Stimulated activated CD8-positive, alpha-beta memory T cell treated with anti-CD3 and anti-CD28 coated beads, Interleukin-12 subunit alpha, Interleukin-12 subunit beta, amount 100 ng/mL, for 1 hour (primary cell): ENCODE measurements at places on chromosomes 1 and 21.

DNA sequence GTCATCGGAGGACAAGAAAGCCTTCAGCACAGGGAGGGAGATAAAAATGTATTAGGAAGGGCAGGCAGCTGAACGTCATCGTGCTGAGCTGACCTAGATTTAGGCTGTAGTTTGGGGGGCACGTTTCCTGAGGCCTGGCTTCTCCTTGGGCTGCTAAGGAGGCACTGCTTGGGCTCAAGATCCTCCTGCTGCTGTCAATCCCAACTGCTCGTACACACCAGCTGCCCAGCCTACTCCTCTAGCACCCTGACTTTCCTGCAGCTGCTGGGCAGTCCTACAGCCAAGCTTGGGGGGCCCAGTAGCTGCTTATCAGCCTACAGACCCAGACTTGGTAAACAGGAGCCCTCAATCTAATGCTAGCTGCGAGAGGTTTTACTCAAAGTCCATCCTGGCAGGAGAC lies 6.2 kb downstream of the TMEM35B start:
- DNase-seq, result no peak

- DNase-seq, result no peak
Observed at GRCh38 chr1:186155594-186155993, 219.5 kb downstream of the TPR start.

- no peak for DNase-seq
Observed at GRCh38 chr1:7278045-7278444, 492.8 kb downstream of the CAMTA1 start.

DNA sequence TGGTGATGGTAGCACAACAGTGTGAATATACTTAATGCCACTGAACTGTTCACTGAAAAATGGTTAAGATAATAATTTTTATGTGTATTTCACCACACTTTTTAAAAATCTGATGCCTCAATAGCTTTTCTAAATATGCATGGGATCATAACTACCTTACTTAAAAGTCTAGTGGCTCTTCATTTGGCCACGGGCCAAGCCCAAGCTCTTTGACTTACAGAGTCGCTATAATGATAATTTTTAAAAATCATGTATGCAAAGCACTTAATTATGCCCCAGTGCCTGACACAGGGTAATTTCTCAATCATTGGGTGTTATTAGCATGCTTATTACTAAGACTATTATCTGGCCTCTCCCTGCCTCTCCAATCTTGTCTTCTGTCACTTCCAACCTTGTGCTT lies 7.6 kb upstream of the CNN3 start:
- DNase-seq, result no peak

- no peak for DNase-seq
Observed at GRCh38 chr1:169465281-169465680, 20.5 kb downstream of the SLC19A2 start.

DNA sequence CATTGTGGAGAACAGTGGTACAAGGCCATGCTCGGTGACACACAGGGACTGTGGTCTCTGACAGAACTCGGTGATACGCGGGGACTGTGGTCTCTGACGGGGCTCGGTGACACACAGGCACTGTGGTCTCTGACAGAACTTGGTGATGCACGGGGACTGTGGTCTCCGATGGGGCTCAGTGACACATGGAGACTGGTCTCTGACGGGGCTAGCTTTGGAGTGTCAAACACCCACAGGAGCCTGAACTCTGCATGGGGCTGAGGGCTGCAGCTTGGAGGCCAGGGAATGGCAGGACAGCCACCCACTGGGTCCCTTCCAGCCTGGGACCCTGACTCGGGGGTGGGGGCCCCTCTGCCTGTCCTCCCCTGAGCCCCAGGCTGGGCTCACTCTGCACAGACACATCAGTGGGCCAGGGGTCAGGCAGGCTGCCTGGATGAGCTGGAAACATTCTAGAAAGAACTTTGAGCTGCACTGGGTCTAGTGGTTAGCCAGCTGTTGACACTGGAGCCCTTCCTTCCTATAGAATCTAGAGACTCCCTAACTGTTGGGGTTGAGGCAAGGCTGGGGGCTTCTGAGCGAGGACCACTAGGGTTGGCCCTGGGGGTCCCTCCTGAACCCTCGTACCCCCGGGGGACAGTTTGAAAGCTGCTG lies 49.8 kb downstream of the DISP3 start:
- DNase-seq, result no peak

- DNase-seq, result no peak
Observed at GRCh38 chr1:6456800-6457466, 9.0 kb downstream of the TNFRSF25 start.

DNA sequence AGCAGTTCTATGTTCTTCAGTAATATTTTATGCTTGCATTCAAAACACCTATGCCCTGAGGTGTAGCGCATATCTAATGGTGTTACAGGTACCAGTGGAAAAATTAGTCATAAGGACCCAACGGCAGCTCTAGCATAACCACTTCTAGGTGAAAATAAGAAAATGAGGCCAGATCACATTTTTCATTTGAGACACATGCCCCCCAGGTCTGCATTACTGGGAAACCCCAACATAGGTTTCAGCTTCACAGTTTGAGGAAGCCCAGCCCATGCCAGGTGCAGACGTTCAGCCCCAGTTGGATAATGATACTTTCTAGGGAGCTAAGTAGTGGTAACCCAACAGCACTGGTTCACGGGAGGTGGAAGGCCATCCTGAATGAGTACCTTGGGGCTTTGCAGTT lies 129.8 kb downstream of the CNIH3 start:
- no peak for DNase-seq

GRCh38 chr1:207818971-207819451 lies 67.2 kb downstream of the CD46 start:
- no peak for DNase-seq

- peak; percentile 45 for DNase-seq
Observed at GRCh38 chr1:155078469-155079209, at the start of gene EFNA3. Gene EFNA3 (plus strand): TSS chr1:155078837. CDS start chr1:155078942, 105 bp downstream.

GRCh38 chr1:18921516-18922251 lies 19.3 kb upstream of the ALDH4A1 start:
- DNase-seq, result no peak

- DNase-seq, result no peak
Observed at GRCh38 chr1:185742403-185742802, 8.2 kb downstream of the HMCN1 start.

- no peak for DNase-seq
Observed at GRCh38 chr1:160451119-160451858, 50.9 kb downstream of the VANGL2 start.

DNA sequence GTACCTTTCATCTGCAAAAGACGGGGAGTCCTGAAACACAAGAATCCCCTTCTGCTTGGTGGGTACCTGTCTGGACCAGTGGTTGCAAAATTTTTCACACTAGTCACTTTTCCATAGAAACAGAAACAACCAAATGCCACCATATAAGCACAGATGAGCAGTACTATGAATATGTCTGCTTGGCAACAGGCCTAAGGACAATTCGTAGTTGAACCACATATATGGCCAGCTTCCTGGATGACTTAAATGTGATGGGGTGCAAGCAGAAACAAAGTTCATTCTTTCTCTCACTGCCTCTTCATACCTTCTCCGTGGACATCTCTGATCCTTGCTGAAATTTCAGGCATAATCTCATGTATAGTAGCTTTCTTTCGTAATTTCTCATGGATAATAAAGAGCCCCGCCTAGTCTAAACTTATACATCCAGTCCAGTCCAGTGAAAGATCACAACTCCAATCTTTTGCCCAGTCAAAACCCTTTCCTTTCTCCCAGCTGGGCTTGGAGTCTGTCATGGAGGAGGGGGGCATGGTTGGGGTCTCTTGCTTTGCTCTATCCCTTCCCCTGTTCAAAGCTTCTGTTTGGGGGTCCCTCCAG lies 7.0 kb downstream of the FCAMR start:
- DNase-seq, result no peak

GRCh38 chr1:234927312-234927970 lies 201.2 kb downstream of the TOMM20 start:
- no peak for DNase-seq

- DNase-seq, result no peak
Observed at GRCh38 chr21:31173881-31174555, 135.7 kb upstream of the KRTAP19-8 start.

GRCh38 chr1:157566484-157567300 lies 14.4 kb upstream of the FCRL5 start:
- no peak for DNase-seq

- DNase-seq, result no peak
Observed at GRCh38 chr1:211548321-211549091, 30.5 kb downstream of the SLC30A1 start.

DNA sequence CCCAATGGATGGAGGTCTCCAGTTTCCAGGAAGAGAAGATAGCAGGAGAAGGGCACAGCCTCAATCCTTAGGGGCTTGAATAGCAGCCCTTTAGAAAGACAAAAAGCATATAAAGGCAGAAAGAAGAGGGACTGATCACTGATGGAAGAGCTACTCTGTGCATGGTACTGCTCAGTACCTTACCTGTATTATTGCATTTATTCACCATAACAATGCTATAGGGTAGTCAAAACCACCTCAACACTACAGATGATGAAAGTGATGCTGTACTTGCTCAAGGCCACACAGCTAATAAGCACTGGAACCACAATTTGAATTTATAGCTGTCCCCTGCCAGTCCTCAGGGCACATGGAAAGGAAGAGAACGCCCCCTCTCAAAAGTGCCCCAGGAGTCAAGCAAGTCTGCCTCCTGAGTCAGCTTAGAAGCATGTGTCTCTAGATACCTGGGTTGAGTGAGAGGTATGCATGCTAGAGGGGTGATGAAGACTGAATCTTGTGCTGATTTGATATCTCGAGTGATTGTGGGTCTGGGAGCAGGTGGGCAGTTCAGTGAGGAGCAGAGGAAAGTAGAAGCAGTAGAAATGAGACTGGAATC lies 13.6 kb downstream of the DDAH1 start:
- DNase-seq, result no peak

DNA sequence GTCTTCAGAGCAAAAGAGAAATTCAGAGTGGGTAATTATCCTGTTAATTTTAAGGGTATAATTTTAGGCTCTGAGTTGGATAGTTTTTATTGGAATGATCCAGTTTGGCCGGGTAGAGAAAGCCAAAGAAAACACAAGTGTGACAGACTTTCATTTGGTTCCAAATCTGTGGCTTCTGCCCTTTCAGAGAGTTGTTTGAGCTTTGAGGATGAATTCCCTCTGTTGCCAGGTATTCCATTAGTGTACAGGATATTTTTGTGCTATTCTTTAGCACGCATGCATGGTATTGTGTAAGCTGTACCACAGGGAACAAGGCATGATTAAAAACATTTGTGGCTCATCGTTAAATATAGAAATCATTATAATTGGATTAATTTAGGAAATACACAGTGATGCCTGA lies 384.4 kb downstream of the ADGRL2 start:
- no peak for DNase-seq

DNA sequence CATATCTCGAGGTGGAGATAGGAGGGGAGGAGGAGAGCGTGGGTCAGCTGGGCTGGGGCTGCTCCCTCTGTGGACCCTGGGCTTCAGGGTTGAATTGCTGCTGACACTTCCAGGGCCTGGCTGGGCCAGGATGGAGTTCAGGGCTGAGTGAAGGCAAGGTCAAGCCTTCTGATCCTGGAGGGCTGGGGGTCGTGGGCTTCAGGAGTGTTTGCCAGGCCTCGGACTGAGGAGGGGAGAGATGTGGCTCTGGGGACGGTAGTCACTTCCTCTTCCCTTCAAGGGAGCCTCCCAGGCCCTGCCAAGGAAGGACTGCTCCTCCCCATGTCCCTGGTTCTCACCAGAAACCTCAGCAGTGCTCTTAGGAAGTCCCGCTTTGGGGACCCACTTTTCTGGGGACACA lies 12.1 kb upstream of the FAM131C start:
- no peak for DNase-seq

GRCh38 chr1:115925467-115925866 lies 50.8 kb upstream of the SLC22A15 start:
- no peak for DNase-seq

GRCh38 chr1:206101351-206102045 lies 15.7 kb downstream of the AVPR1B start:
- DNase-seq, result no peak

GRCh38 chr1:59645893-59646292 lies 168.9 kb upstream of the HOOK1 start:
- no peak for DNase-seq

GRCh38 chr1:228082918-228083870 lies 686 bp downstream of the ARF1 start:
- DNase-seq, result no peak

GRCh38 chr21:40853956-40854688 lies 7.2 kb upstream of the DSCAM start:
- DNase-seq, result no peak

- DNase-seq, result no peak
Observed at GRCh38 chr1:184028854-184029623, 8.5 kb downstream of the COLGALT2 start.

GRCh38 chr1:15605398-15606383 lies 11.6 kb upstream of the DDI2 start:
- no peak for DNase-seq

DNA sequence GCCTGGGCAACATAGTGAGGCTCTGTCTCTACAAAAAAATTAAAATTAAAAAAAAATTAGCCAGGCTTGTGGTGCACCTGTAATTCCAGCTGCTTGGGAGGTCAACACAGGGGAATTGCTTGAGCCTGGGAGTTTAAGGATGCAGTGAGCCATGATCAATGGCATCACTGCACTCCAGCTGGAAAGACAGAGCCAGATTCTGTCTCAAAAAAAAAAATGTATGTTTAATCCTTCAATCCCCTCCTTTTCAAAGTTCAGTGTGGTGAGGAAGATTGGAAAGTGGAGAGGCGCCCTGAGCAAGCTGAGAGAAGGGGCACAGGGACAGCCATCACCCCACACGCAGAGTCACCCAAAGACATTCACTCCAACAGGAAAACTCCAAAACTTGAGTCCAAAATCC lies 97.7 kb upstream of the BACE2 start:
- DNase-seq, result no peak

DNA sequence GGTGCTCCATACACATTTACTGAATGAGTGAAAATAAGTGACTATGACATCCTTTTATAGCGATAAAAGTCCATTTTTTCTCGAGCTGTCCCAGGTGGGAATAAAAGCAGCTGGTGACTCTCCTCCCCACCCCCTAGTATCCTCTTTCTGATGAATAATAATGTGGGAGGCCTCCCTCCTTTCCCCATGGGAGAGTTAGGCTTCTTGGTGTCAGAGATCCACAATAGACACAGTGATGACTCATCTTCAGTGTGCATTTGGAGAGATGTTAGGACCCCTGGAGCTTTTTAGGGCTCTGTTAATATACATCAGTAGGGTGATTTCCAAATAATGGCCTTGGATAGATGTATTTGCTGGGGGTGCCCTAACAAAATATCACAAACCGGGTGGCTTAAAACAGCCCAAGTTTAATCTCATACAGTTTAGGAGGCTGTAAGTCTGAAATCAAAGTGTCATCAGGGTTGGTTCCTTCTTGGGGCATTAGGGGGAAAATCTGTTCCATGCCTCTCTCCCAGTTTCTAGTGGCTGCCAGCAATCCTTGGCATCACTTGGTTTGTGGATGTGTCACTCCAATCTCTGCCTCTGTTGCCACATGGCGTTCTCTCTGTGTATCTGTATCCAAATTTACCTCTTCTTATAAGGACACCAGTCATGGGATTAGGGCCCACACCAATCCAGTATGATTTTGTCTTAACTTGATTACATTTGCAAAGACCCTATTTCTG lies 4.4 kb upstream of the PHC2 start:
- no peak for DNase-seq

- no peak for DNase-seq
Observed at GRCh38 chr1:32546611-32547010, 7.4 kb downstream of the ZBTB8A start.

- peak; percentile 21 for DNase-seq
Observed at GRCh38 chr1:31593770-31594632, 17.7 kb downstream of the TINAGL1 start.
